ENCODE measurements at places on chromosomes 13 and 19.

GRCh38 chr19:48029431-48029830 is 14.4 kb downstream of the CABP5 start:
- DNase-seq = no peak

DNA sequence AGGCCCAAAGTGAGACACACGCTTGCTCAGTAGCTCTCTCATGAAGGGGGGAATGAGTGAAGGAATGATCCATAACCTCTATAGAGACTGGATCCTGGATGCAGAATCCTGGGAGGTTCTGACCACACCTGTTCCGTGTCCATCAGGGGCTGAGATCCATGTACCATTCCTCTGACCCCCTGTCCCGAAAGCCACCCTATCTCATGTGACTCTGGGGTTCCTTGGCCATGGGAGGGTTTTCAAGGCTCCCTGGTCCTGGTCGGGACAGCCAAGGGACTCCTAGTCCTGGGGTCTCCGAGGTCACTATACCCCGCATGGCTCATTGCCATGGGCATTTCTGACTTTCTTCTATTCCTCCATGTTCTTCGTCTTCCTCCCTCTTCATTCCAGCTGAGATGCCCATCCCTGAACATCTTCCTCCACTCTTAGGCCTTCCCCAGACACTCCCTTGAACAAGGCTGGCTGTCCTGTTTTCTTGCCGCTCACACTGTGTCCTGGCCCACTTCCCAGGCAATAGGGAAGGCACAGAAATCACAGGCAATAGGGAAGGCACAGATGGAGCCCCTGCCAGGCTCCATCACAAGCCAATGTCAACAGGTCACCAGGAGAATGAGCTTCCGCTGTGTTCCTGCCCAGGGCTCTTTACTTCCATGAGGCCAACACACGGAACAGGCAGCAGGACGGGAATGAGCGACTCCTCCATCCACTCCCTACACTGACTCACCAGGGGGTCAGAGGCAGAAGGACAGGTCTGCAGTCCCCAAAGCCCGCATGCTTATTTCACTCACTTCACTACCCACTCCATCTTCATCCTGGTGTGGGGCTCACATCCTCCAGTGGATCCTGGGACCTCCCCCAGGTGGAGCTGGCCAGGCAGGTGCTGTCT is 3.2 kb downstream of the CEACAM5 start:
- no peak for DNase-seq

DNA sequence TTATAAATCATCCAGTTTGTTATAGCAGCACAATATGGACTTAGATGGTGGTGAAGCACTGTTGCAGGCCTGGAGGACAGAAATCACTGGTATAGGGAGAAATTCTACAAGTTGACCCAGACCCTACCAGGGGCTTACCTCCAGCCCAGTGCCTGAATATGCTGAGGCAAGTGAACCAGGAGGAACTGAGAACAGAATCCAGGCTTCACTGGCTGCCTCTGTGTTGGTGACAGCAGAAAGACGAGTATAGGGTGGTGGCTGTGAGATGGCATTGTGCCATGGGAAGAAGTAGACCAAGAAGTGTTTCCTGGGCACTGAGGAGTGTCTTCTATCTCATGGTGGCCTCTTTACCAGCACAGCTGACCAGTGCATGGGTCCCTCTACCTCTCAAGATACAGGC is 15.9 kb upstream of the EID2 start:
- DNase-seq = no peak

DNA sequence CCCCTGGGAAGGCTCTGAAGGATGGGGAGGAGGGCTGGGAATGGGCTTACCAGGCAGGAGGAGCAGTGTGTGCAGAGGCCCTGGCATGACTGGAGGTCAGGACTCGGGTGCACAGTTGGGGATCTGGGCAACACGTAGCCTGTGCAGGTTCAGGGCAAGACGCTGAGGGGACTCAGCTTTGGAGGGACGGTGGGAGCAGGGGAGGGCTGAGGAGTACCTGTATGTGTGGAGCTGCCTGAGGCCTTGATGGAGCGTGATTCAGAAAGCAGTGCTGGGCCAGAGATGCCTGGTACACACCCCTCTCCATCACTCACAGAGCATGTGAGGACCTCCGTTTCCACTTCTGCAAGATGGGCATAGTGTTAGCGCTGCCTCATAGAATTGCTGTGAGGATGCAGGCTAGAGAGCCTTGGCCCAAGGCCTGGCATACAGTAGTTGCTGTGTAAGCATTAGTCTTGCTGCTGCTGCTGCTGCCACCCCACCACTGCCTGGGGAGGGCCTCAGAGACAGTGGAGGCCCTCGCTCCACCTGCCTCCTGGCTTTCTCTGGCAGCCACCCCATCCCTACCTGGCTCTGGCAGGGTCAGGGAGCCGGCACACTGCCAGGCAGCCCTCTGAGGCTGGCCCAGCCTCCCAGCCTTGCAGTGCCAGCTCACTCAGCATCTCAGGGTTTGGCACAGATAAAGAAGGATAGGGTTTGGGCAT is 2.4 kb downstream of the PAK4 start:
- DNase-seq = no peak

GRCh38 chr19:49954933-49955332 is 6.0 kb downstream of the SIGLEC11 start:
- no peak for DNase-seq

- DNase-seq = no peak
These were observed 2.2 kb downstream of the RPS16 start for GRCh38 chr19:39433480-39434079.

Measured in epithelial cell of esophagus (primary cell).